ENCODE measurements at places on chromosomes 4 and X.
A peak's percentile ranks its signal among the peaks of the same experiment; 100 is the strongest.

DNA sequence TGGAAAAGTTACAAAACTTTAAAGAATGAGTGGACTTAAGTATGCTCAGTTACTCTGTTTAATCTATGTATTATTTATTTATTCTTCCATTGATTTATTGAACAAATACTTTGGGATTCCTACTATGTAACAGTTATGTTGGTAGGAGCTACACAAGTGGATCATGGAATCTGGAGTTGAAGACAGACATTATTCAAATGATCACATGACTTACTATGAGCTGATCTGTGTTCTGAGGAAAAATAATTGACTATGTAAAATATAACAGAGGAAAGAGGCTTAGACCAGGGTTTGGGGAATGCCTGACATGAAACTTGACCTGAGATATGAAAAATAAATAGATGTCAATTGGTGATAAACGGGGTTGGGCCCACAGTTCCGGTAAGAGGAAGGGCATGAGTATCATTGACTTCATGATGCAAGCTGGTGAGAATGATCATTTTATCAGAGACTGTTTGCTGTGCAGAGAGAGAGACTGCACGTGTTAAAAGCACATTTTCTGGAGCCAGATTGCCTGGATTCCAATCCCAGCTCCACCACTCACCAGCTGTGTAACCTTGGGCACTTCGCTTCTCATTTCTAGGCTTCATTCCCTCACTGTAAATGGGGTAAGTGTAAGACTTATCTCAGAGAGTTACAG lies 179.0 kb downstream of the SPCS3 start:
- DNase-seq: peak; percentile 71

DNA sequence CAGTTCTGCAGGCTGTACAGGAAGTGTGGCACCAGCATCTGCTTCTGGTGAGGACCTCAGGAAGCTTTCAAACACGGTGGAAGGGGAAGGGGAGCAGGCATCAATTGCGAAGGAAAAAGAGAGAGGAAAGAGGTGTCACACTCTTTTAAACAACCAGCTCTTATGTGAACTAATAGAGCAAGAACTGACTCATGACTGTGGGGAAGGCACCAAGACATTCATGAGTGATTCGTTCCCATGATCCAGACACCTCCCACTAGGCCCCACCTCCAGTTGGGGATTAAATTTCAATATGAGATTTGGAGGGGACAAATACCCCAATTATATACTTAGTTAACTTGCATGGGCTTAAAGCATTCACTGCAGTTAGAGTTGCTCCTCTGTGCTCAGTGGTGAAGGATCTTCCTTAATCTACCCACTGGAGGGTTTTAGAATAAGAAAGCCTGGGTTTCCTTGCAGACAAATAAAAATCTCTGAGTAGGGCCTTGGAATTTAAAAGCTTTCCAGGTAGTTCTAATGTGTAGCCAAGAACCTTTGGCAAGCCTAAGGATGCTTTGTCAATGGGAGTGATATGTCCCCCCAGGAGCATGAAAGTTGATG lies 60.0 kb downstream of the SYNPO2 start:
- DNase-seq: no peak

- DNase-seq: no peak
Measured at GRCh38 chrX:43065978-43066377, 288.0 kb upstream of the PPP1R2C start.

- DNase-seq: peak; percentile 23
Measured at GRCh38 chr4:68218044-68218443, 27.4 kb downstream of the TMPRSS11B start.

- DNase-seq: peak; percentile 77
Measured at GRCh38 chrX:33204889-33205288, 6.5 kb downstream of the DMD start.

DNA sequence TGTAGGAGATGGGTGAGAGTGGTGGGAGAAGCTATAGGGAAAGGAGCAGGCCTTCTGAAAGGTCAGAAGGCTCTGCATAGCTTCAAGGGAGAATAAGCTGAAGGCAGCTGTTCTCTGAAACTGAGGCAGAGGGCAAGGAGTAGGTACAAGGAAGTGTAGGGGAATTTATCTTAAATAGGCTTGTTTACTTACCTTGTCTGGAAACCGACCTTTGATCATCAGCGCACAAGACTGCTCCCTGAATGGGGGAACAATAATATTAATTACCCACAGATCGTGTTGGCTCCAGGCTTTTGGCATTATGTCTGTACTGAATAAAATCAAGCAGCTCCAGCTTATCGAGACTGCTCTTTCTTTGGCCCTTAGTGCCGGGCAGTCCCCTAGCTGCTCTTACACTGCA lies 175.5 kb upstream of the MAGEB16 start:
- no peak for DNase-seq

DNA sequence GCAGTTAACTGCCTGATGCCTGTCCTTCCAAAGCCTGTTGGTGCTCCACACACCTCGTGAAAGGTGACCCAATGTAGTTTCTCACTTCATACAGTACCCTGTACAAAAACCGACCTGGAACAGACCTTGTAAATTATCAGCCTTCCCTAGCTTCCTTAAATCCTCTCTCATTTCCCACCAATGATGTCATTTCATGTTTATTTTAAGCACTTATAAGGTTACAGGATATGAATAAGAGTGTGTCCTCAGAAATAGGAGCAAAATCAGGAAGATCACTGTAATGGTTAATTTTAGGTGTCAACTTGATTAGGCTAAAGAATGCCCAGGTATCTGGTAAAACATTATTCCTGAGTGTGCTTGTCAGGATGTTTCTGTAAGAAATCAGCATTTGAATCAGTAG lies 44.7 kb downstream of the TMEM150C start:
- peak; percentile 73 for DNase-seq

DNA sequence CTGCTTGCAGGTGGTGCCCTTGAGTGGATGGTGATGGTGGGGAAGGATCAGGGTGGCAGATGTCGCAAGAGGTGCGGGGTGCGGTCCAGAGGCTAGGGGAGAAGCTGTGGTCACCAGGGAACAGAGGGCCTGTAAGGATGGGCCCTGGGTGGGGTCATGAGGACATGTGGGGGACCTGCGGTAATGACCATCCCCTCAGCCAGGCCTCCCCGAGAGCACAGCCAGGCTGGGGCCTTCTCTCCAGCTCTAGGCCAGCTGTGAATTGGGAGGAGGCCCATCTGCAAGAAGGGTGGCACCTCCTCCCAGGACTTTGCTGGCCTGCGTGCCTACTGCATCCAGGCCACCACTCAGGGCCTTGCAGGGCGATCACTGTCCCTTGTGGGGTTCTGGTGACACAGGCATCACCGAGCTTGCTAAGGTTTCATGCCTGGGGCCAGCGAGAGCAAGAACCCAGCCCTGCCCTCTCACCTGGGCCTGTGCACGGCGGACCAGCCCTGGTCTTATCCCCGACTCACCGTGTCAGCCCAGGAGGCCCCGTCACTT lies 34.1 kb upstream of the MXD4 start:
- DNase-seq: no peak

DNA sequence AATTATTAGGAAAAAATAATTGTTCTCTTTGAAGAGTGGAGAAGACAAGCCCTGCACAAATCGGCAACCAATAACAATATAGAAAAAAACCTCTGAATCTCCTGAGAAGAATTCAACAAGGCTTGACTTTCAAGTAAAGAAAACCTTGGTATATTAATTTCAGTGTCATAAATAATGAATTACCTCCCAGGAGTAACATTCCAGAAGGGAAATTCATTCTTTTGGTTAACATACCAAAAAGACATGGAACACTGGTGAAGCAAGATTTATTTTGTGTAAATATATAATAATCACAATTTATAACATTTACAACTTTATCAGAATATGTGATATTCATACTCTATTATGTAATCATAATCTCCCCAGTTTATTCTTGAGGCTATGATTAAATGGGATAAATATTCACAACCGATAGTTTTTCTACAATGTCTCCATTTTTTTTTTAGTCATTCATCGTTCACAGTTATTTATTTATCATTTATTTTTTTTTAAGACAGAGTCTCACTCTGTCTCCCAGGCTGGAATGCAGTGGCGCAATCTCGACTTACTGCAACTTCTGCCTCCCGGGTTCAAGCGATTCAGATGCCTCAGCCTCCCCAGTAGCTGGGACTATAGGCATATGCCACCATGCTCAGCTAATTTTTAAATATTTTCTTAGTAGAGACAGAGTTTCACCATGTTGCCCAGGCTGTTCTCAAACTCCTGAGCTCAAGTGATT lies 53.0 kb upstream of the RPS6KA6 start:
- DNase-seq: peak; percentile 29

DNA sequence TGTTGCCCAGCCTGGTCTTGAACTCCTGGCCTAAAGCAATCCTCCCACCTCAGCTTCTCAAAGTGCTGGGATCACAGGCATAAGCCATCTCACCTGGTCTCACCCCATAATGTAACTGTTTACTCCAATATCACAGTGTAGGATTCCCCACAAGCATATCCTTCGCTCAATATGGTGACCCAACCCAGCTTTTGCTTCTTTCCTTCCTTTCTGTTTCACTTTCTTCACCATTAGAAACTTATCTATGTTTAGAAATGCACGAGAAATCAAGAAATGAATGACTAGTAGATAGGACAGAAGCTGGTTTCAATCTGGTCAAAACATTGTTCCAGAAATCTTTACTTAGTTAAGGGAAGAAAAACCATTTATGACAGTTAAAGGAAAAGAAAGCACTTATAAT lies 18.9 kb downstream of the TSPAN5 start:
- no peak for DNase-seq

DNA sequence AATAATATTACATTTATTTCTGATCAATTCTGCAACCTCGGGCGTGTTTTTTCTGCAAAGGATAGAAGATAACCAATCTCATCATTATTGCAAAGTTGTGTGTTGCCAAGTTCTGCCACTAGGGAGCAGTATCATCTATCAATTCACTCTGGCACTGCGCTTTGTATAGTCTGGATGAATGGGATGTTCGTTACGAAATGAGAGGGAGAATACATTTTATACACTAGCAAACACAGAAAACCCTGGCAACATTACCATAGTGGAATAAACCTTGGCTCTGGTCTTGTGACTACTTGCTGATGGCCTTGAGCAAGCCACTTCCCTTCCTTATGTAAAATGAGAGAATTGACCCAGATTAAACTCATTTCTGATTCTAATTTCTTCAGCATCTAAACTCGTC lies 97.5 kb upstream of the ZNF518B start:
- DNase-seq: peak; percentile 40

DNA sequence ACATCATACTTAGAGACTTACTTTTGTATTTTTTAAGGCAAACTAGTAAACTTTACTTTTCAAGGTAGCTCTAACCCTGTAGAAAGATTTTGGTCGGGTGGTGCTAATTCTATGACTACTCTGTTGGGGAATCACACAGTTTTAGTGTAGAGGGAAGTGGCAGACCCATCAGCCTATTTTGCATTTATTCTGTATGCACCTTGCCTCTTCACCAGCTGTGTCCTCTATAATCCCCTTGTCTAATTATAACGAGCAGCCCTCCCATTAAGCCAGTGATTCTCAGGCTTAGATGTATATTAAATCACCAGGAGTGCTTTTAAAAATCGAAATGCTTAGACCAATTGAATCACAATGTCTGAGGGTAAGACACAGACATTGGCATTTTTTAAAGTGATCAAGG lies 78.1 kb downstream of the GALNT7 start:
- DNase-seq: no peak

GRCh38 chrX:45860450-45860849 lies 659.8 kb upstream of the DIPK2B start:
- no peak for DNase-seq

Data from fibroblast of lung (primary cell).